ENCODE measurements at places on chromosomes 7 and 10.

- no peak for DNase-seq
These were observed 11.4 kb upstream of the ZKSCAN1 start for GRCh38 chr7:100003711-100004661.

- peak; percentile 73 for DNase-seq
These were observed 35.3 kb downstream of the DENND2A start for GRCh38 chr7:140605337-140605736.

- no peak for DNase-seq
These were observed 23.7 kb downstream of the ATAD1 start for GRCh38 chr10:87794285-87794684.

- DNase-seq, result no peak
These were observed 46.5 kb downstream of the DLD start for GRCh38 chr7:107937531-107937930.

GRCh38 chr10:131179361-131179760 lies 132.2 kb downstream of the TCERG1L start:
- no peak for DNase-seq

- no peak for DNase-seq
These were observed 67.5 kb downstream of the DNAJC12 start for GRCh38 chr10:67770537-67770936.

DNA sequence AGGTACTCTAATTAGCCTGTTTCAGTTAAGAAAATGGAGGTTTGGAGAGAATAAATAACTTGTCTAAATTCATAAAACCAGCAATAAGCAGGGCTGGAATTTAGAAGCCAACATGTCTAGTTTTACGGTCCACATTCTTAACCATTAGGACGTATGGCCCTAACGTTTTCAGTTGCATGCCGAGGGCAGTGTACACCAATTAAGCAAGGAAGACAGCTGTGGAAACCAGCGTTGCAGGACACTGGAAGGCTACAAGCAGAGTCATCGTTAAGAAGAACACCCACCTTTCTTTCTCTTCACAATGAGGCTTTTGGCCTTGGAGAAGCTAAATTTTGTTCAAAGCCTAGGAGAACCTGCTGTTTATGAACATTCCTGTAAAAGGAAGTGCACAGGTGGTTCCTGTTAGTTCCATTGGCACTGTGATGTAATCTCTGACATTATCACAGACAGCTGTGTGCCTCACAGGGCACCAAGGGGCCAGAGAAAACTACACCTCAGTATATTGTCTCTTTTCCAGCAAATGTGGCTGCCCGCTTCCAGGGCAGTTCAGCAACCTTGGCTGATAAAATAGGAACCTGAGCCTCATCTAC lies 21.0 kb downstream of the MPP7 start:
- DNase-seq, result no peak

DNA sequence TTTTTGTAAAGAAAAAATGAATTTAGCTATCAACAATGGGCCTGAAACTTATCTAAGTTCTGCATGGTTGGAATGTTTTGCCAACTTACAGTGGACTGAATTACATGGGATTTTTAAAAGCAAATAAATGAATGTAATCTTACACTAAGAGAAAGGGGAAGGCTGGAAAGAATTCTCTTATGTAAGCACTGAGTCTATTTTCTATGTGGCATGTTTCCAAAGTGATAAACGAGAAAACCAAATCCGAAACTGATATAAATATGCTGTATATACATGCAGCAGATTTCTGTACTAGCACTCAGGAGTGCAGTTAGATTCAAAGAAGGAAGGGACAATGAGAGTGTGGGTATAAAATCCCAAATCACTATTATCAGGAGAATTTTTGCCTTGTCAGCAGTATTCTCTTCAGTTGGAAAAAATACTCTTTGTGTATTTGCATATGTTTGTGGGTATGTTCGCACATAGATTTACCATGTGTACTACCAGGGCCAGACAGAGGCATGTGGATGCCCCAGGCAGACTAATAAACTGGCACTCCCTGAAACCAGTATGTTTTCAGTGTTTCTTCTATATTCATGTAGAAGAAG lies 334.3 kb upstream of the SEMA3D start:
- no peak for DNase-seq

DNA sequence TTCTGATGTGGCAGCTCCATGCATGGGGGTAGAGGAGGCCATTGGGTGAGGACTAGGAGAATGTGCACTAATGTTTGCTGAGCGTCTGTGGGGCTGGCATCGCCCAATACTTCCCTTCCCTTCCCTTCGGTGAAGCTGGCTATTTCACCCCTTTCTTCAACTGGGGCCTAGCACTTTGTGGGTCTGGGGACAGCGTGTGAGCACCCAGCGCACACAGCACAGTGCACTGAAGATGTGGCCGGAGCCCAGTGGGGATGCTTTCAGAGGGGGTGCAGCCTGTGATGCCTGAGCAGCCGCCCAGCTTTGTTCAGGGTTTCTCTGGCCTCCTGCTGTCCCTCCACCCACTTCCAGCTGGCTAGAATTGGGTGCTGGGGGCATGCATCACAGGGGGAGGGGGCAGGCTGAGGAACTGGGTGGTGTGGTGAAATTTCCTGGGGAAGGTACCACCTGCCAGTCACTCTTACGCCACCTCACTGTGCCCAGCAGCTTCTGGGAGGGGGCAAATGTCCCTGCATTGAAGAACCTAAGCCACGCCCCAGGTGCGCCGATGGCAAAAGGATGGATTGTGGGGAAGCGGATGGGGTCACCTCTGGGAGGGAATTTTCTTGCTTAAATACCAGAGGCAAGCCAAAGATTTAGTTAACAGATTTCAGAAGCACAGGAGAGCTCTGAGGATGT lies 45.5 kb downstream of the CLEC2L start:
- no peak for DNase-seq

DNA sequence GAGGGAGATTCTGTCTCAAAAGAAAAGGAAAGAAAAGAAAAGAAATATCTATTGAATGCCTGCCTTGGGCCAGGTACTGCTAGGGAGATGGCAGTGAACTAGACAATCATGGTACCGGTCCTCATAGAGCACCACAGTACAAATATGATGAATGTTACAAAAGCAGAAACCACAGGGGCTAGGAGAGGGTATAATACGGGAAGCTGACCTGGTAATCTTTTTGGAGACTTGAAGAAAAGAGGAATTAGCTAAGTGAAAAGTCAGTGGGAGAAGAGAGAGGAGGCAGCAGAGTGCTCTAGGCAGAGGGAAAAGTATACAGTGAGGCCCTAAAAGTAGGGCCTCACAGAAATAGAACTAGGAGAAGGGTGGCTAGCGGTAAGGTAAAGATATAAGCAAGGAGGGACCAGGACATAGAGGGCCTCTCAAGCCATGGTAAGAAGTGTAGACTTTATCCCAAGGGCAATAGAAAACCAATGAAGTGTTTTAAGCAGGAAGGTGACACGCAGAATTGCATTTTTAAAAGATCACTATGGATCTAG lies 42.8 kb upstream of the WNT8B start:
- DNase-seq, result no peak

DNA sequence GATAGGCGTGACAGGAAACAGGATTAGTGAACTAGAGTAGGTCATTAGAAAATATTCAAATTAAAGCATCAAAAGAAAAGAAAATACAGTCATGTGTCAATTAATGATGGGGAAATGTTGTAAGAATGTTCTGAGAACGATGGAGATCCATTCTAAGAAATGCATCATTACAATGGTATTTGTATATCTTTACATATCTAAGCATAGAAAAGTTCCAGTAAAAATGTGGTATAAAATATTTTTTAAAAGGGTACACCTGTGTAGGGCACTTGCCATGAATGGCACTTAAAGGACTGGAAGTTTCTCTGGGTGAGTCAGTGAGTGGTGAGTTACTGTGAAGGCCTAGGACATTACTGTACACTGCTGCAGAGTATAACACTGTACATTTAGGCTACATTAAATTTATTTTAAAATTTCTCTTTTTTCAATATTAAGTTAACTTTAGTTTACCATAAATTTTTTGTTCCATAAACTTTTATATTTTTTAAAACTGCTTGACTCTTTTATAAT lies 282.5 kb downstream of the BMPER start:
- no peak for DNase-seq

DNA sequence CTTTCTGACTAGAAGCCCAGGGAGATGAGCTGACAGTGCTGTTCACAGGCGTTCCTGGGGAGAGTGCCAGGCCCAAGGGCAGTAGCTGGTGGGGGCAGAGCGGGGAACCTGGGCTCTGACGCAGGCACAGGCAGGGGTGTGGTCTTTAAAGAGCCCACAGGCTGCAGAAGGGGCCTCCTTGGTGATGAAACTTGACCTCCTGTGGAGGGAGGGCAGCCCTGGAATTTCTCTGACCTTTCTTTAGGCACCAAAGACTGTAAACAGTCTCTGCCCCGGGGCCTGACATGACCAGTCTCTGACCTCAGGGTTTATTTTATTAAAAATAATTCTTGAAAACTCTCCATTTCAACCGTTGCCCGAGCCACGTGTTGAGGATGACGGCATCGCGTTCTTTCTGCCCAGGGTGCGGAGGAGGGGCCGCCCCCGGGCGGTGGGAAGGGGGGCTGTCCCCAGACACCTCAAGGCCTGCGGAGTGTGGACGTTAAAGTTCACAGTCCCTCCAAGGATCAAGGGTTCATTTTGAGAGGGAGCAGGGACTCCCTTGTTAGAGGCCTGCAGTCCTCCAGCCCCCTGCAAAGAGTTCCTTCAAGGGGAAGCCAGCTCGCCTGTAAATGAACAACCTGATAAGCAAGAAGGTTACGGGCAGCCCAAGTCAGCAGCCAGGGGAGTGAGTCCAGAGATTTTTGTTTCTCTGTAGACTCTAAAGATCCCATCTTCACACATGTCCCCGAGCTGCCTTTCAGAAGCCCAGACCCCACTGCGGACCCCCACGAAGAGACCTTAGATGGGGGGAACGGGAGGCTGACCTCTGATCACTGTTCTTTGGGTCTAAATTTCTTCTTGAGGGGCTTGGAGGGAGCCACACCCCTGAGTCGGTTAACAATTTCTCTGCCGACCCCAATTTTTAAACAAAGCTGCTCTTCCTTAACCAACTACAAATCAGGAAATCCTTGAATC lies 128.9 kb downstream of the VIPR2 start:
- DNase-seq, result peak; percentile 44

- no peak for DNase-seq
These were observed 70.3 kb upstream of the SHH start for GRCh38 chr7:155882596-155882995.

DNA sequence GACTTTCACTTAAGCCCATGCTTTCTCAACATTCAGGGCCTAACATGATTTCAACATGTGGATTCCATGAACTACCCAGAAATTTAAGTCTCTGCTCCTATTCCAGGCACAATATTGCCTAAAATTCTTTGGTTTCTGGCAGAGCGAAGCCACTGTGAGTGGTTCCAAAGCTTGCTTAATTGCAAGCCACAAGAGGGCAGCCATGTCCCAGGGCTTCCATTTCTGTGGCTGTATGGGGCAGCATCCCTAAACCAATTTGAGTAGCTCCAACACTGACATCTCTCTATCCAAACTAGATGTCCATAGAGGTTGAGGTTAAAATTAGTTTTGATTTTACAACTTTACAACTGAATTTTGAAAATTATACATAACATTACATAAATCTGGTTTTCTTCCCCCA lies 56.3 kb upstream of the MDFIC start:
- peak; percentile 77 for DNase-seq

GRCh38 chr10:47034441-47035051 lies 123.3 kb downstream of the PTPN20 start:
- no peak for DNase-seq

DNA sequence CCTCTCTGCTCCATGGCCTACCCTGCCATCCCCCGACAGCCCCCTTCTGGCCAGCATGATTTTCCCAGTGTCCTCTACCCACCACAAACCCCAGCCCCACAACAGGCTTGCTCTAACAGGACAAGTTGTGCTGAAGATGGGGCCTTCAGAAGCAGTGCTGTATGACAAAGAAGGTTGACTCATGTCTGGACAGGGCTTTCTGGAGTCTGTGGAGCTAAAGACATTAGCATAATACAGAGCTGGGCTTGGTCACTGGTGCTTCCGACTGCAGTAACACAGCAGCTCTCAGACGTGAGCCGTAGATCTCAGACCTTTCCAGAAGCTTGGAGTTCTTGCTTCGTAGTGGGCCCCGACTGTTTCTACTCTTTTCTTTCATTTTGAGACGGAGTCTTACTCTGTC lies 100.5 kb downstream of the GTF2IRD1 start:
- DNase-seq, result no peak

DNA sequence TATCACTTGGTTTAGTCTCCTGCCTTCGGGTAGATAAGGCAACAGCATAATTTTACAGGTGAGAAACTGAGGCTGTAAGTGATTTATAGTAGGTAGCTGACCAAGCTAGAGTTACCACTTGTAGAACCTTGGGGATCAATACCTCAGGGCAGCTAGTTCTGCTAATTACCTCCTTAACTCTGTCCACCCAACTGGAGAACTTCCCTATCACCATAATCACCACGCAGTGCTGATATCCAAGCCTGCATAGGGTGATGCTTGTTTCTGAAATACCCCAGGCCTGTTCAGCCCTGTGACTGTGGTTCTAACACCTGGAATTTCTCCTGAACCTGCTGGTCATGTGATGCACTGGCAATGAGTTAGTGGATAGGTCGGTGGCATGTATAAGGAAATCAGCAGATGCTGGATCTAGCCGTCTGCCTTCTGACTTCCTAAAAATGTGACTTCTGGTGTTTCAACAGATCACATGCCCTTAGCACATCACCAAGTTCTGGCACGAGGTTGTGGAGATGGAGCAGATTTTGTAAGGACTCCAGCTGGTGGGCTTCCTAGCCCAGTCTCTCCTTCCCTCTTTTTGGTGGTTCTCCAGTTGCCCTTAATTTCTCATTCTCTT lies 15.3 kb downstream of the PLAU start:
- DNase-seq, result no peak

DNA sequence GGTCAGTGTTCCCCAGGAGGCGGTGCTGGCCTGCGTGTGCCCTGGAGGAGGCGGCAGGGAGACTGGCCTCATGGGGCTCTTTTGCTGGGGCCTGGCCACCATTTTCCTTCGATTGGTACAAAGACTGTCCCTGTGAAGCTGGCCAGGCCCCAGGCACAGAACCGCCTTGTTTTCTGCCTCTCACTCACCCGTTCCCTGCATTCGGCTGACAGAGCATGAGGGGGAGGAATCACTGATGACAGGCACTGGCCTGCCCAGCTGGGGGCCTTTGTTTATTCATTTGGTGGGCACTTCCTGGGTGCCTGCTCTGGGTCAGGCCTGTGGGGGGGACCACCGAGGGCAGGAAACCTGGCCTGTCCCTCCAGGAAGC lies 139.2 kb downstream of the FAM53B start:
- DNase-seq, result no peak

- no peak for DNase-seq
These were observed 20.6 kb downstream of the IMPDH1 start for GRCh38 chr7:128389085-128389617.

Measured in mesendoderm (in vitro differentiated cells).